HepG2 (cell line): ENCODE measurements at places on chromosomes 13 and 19.

GRCh38 chr13:97885641-97886040, 67.8 kb upstream of the IPO5 start:
- DNase-seq, result no peak

GRCh38 chr13:39600766-39601165, 2.2 kb downstream of the LHFPL6 start:
- DNase-seq, result no peak

DNA sequence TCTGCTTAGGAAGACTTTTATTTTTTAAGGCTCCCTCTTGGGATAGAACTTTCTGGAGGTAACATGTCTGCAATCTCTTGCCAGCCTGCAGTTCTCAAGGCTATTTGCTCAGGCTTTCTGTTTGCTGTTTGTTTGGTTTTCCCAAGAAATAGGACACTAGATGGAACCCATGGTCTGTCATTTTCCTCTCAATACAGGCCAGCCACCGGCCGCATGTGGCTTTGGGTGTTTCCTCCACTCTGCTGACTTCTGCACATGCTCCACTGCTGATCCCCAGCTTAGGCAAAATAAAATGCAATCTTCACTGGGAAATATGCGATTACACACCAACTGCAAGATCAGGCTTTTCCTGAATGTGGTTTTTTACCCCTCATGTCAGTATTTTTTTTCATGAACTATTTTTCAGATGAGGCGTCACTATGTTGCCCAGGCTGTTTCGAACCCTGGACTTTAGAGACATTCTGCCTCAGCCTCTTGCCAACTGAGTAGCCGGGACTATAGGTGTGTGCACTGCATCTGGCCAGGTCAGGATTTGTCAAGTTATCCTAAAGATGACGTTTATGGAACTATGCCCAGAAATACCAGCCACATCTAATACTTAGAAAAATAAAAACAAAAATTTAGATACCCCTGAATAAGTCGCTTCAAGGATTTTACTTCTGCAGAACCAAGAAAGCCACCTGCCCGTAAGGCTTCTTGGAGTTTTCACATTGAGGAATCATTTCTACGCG, 94.3 kb upstream of the PABPC3 start:
- DNase-seq, result no peak

- no peak for DNase-seq
These were observed 176.4 kb downstream of the FLT1 start for GRCh38 chr13:28318496-28318895.

DNA sequence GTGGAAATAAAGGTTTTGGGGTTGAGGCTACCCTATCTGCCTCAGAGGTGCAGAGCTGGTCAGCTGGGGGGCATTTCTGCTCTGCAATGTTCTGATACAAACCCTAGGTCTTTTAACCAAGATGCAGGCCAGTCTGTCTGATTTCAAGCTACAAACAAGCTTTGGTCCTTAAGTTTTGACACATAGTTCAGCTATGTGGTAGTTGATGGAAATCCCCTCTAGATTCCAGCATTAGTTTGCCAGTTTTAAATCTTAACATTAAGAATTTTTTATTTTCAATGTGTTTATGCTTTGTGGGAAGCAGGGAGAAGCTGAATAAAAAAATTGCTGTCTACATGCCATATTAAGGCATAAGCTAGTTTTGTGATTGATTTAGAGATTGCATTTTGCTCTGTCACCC, 225.7 kb downstream of the LMO7 start:
- no peak for DNase-seq

- DNase-seq, result no peak
These were observed 97.8 kb downstream of the KLF12 start for GRCh38 chr13:74036373-74036772.

- DNase-seq, result peak; percentile 41
These were observed 1.6 kb downstream of the ELAVL3 start for GRCh38 chr19:11479090-11479897.

DNA sequence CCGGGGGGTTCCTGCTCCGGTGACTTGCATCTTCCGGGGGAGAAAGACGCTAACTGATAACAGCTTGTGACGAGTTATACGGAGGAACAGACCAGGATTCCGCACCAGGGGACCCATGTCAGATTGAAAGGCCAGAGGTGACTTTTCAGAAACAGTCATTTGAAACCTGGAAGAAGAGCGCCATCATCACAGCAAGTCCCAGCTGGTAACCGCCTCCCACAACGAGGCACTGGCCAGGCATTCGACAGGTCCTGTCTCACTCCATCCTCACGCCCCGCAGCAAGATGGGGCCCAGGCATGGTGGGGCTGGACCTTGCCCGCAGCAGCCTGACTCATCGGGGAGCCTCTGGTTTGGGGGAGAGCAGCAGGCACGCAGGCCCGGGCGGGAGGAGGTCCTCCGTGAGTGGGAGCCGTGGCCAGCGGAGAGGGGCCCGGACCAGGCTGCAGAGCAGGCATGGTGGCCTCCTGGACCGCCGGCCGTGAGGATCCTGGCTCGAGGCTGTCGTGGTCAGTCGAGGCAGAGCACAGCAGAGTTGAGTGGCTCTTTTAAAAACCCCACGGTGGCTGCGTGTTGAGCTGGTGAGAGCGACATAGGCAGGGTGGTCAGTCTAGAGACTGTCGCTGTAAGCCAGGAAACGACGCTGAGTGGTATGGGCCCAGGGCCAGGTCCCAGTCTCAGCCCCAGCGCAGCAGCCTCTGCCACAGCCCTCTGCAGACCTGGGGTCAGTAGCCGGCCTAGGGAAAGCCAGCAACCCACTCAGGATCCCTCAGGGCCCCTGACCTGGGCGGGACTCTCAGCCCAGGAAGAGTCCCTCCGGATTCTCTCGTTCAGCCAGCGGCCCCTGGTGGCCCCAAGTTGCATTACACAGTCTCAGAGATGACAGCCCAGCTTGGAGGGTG, 94.9 kb upstream of the MCF2L start:
- peak; percentile 67 for DNase-seq

- DNase-seq, result no peak
These were observed 1194.5 kb downstream of the UQCRFS1 start for GRCh38 chr19:28018499-28018898.

GRCh38 chr19:3056417-3057088, 5.7 kb downstream of the TLE5 start:
- DNase-seq, result no peak

DNA sequence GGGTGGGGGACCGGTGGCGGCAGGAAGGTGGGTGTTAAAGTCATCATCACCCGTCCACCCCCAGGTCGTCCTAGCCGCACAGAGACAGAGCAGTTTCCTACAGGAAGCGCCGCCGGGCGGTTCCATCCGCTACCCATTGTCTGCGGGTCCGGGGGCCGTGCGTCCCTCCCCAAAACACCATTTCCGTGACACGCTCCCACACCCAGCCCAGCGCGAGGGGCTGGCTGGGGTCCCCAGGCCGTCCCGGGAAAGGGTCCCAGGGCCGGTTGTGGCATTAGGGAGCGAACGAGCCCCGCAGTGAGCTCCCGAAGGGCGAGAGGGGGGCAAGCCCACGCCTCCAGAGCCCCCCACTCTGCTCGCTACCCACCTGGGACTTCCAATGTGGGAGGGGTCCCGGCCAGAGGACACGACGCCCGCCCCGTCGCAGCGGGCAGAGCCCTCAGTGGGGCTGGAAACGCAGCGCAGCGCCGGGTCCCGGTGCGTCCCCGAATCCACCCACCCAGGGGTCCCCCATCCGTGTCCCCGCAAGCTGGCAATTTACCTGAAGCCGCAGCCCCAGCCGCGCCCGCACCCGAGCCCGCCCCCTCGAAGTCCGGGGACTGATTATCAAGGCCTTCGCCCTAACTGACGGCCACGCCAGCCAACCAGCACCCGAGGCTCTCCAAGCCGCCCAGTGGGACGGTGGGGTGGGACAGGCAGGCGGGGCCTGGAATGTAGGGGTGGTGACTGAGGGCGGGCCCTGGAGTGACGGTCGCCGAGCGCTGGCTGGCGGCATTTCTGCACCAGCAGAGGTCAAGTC, at the start of gene KANK3:
Gene KANK3 (minus strand): TSS at position 579 of the 799 bp plus-strand sequence. CDS start 5,434 bp downstream, outside the sequence.
- peak; percentile 90 for DNase-seq

- no peak for DNase-seq
These were observed 2.0 kb upstream of the C19orf12 start for GRCh38 chr19:29717051-29717450.

DNA sequence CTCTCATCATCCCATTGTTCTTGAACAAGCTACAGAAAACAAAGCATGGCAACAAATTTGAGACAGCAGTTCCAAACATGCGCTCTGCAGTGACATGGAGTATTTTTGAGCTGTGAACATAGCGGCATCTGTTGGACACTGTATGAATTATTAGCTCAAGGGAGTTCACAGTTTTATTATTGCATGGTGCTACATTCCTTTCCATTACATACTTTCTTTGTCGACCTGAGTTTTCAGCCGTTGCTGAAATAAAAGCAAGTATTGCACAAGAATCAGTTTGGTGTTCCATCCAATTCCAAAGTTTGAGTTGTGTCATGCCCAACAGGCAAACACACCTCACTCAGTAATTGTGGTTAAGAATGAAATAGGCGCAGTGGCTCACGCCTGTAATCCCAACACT, 30.1 kb upstream of the METTL21C start:
- DNase-seq, result peak; percentile 82

DNA sequence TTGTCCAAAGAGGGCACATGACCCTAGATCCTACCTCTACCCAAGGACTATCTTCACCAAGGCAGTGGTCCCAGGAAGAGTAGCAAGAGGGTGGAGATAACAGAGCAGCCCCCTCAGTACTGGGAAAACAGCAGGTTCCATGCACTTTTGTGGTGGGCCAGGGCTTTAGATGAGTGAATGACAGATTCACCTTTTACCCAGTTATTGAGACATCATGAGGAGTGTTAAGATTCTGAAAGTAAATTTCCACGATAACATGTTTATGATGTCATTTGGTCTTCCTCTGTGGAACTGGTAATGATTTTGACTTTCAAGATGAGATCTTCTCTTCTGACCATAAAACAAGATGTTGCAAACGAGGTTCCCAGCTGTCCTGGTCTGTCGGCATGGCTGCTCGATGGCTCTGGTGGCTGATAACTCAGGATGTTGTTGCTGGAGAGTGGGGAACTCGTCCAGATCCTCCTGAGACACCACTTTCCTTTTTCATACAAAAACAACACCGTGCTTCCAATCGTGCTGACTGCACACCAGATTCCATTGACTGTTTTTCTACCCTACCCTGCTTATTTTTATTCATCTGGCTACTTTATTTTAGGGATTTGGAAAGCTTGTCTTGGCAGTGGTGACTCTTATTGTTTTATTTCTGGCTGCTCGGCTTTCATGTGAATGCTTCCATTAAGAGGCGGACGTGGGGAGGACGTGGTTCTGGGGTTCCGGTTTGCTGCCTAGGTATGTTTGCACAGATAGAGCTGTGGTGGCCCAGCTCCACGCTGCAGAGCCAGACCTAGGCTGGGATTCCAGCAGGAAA, 88.5 kb downstream of the LRCH1 start:
- no peak for DNase-seq

DNA sequence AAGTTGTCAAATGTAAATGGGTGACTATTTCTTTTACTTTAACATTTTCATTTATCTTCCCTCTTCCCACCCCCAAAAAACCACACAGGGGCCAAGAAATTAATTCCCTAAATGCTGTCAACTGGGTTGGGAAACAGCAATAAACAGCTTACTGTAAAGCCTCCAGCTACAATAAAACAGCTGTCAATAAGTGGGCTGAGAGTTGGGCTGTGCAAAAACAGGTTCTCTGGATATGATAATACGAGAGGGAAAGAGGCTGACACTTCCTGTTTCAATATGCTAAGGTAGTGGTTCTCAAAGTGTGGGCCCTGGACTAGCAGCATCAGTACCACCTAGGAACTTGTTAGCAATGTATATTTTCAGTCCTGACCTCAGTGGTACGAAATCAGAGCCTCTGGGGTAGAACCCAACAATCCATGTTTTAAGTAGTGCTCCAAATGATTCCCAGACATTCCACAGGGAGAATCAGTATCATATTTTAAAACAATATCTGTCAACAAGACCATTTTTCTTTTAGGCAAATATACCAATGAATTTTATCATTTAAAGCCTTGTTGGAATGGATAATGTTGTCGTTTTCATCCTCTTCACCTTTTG, 8.4 kb downstream of the PCDH9 start:
- no peak for DNase-seq

- DNase-seq, result no peak
These were observed 10.4 kb downstream of the FGF22 start for GRCh38 chr19:650121-650520.

GRCh38 chr13:48602296-48603016, 51.3 kb upstream of the CYSLTR2 start:
- no peak for DNase-seq

GRCh38 chr19:11949201-11949600, 15.6 kb upstream of the ZNF763 start:
- DNase-seq, result no peak

DNA sequence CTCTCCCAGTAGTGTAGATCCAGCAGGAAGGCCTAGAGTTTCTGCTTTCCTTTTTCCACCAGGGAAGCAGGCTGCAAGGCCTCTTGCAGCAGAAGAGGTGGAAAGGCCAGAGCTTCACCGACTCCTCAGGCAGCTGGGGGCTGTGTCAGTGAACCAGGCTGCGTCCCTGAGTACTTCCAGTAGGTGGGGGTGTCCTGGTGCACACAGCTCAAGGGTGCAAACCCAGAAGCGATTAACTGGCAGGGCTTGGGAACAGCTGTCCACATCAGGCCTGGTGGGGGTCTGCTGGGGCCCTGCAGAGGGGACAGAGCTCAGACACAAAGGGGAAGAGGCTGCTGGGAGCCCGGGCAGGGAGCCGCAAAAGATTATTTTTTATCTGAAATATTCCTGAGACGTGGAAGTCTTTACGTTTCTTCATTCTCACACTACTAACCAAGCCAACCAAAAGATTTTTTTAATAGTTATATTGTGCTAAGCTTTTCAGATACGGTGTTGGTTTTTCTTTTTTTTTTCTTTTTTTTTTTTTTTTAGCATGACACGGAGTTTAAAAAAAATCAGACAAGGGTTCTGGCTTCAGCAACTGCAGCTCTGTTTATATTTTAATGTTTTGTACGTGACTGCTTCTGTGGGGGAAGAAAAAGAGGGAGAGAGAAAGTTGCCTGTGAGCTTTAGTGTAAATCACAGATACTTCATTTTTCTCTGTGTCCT, 11.0 kb downstream of the TSHZ3 start:
- peak; percentile 18 for DNase-seq

DNA sequence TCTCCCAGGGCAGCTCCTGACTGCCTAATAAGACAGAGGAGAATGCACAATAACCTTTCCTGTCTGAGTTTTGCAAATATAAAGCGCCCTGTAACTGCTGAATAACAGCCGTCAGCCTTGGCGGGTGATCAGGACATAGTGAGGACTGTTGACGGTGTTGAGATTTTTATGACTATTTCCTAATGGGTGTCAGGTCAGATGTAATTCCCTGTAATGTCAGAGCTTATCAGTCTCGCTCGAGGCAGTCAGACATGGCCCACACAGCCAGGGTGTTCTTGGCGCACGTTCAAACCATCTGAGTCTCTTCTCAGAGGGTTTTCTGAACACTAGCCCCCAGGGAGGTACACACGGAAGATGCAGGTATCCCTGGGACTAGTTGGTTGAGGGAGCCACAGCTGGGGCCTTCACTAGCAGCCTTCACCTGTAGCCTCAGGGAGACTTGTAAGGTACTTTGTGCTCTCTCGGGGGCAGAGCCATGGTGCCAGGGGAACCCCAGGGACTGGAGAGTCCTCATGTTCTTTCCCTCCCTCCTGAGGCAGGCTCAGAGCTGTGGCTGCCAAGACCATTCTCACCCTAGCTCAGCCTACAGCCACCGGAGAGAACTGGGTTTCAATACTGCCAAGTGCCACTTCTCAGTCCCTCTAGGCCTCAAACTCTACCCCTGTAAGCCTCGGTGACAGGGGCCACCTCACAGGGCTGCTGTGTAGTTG, 213.1 kb downstream of the UQCRFS1 start:
- no peak for DNase-seq

- no peak for DNase-seq
These were observed 296.6 kb downstream of the RFC3 start for GRCh38 chr13:34114581-34114980.
